ENCODE measurements at places on chromosomes 7 and 10.

- no peak for DNase-seq
These were observed 160.7 kb downstream of the ZEB1 start for GRCh38 chr10:31479752-31480151.

DNA sequence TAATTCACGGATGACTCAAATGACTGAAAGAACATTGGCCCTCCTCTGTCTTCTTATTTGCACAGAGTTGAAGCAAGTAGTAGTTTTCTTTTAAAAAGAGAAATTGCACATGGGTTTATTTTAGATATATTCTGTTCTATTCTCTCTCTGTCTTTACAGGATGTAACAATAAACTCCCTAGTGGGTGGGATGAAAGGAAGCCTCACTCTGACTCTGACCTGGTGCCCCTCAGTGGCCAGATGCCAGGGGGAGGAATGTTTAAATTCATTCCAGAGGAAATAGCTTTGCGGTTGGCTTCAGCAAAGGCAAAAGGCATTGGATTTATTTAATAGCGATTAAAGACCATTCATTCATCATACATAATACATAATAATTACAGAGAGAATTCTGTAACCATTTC is 156.4 kb upstream of the MTPN start:
- DNase-seq, result no peak

DNA sequence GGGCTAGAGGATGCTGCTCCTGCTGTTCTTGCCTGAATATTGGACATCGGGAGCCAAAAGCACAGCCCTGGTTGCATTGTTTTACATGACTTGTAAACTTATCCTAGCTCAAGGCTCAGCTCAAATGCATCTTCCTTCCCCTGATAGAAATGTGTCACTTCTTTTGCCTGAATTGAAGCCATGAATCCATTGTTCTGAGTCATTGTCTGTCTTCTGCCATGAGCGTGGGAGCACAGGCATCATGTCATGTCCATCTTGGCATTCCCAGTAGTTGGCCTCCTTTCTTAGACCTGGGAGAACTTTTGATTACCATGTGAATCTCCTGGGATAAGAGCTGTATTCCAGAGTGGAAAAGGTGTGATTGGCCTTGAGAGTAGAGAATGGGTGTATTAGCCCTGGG is 54.1 kb upstream of the OPN4 start:
- no peak for DNase-seq

DNA sequence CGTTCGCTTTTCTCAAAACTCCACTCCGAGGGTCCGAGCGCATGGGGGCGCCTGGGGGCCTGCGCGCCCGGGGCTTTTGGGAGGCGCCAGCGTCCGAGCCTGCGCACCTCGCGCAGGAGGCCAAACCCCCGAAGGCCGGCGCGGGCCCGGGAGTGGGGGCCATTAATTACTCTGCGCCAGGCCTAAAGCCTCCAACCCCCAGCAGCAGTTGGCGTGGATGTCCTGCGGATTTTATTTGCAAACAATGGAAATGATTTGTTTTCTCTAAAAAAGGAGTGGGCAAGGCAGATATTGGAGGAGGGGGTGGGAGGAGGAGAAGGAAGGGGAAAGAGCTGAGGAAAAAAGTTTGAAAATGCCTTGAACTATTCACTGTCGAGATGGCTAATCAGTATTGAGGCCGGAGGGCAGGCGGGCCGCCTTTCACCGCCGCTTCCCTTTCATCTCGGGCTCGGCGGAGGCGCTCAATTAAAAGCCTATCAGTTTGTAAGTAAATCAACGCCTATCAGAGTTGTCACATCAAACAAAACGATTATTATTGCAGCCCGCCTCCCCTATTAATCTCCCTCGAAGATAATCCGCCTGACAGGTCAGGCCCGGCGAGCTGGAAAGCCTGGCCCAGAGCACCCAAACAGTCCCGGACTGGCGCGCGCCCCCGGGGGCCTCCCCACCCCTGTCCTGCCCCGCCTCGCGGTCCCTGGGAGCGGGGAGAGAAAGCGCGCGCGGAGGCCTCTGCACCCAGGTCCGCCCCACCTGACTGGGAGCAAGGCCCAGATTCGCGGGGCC is 3.4 kb upstream of the ZNF503 start:
- no peak for DNase-seq

GRCh38 chr7:47782792-47783191 is 165.5 kb downstream of the PKD1L1 start:
- DNase-seq, result no peak

DNA sequence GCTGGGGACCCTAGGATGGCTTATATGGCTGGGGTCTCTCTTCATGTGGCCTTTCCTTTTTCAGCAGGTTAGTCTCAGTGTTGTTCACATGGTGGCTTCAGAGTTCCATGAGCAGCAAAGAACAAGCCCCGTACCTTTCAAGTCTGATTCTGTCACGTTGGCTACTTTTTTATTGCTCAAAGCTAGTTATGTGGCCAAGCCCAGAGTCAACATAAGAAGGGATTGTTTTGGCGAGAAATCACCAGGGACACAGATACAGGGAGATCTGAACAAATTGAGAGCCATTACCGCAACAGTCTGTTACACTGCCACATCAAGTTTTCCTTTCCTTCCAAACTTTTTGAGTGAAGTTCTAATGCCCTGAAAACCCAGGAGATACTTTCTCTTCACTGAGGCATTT is 770.5 kb downstream of the LRMDA start:
- DNase-seq, result no peak

DNA sequence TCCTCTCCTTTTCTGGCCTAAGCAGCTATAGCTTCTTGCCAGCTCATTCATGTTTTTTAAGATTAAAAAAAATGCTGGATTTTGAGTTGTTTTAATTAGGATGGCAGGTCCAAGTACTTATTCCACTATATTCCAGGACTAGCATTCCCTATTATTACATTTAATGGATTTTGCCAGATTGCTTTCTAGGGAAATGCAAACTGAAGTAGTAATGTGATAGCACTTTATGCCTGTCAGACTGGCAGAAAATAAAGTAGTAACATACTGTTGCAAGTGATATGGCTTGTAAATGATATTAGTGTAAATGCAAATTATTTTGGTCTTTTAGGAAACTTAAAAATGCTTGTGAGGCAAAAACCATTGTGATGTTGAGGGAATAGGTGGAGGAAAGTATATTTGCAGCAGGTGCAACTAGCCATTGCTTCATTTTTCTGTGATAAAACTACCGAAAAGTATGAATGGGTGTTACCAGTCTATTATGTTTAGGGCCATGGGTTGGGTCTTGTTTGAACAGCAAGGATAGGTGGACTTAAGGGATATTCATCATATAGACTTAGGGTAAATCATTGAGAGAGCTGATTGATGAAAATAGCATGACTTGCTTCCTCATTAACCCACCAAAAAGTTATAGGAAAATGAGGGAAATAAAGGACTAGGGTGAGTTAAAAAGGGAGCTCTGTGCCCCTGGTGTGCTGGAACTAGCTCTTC is 19.9 kb downstream of the ZNRF2 start:
- no peak for DNase-seq

DNA sequence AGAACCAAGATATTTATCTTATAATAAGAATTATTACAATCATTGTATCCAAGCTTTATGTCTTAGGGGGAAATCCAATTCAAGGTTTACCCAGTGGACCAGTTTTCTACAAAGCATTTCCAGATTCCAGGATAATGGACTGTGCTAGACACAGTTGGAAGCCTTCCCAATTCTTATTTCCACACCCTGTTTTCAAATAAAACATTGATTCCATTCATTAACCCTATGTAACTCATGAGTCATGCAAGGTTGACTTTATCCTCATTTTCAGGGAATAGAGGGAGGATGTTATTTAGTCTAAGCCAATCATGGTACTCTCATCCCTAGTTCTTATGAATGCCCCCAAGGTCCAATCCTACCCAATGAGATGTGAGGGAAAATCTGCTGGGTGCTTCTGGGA is 145.7 kb downstream of the RNLS start:
- no peak for DNase-seq

- no peak for DNase-seq
These were observed 34.3 kb downstream of the SBDS start for GRCh38 chr7:66961096-66961495.

DNA sequence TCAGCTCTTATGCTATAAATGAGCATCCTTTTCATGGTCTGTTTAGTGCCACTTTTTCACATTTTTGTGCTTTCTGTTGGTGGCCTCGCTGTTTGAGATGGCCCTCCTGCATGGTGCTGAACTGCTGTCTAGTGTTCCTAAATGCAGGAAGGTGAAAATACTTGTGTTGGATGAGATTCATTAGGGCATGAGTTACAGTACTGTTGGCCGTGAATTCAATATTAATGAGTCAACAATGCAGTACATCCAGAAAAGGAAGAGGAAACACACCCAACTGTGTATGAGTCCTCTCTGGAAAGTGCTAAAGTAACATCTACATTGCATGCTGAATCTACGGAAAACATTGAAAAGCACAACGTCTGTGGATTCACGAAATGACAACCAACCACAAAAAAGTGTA is 124.0 kb downstream of the HERPUD2 start:
- DNase-seq, result no peak

- DNase-seq, result no peak
These were observed 14.5 kb downstream of the PDGFA start for GRCh38 chr7:505171-505570.

- no peak for DNase-seq
These were observed 155.6 kb downstream of the SH3PXD2A start for GRCh38 chr10:103699611-103700435.

DNA sequence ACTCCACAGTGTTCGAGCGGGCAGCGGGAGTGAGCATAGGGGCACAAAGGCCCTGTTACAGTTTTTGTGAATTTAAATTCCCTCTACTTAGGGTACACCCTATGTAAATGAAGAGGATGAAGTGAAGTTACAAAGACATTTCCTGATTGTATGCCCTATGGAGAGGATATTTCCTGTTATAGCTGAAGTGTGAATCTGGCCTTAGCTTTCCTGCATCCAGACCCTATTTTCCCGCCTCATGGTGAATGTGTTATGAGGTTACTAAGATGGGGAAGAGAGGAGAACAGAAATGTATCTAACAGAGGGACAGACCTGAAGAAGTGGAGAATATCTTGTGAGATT is 37.8 kb upstream of the COMMD3 start:
- no peak for DNase-seq

- no peak for DNase-seq
These were observed 35.1 kb downstream of the AGR3 start for GRCh38 chr7:16846601-16847165.

- DNase-seq, result no peak
These were observed 178.7 kb downstream of the TNS3 start for GRCh38 chr7:47402941-47403866.

DNA sequence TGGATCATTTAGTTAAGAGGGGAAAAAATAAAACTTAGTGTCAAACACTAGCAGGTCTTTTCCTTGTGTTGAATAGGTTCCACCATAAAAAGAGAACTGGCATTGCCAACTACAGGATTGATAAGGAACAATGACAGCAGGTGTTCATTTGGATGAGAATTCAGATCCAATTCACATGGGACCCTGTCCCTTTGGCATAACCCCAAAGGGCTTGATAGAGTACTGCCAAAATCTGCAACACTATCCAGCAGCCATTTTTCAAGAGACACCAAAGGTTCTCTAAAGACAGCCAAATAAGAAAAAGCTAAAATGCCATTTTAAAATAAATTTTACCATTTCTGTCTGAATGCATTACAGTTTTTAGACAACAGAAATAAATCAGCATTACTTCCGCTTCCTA is 422.3 kb downstream of the DGKB start:
- no peak for DNase-seq

GRCh38 chr10:14724931-14725330 is 49.8 kb downstream of the FAM107B start:
- DNase-seq, result no peak

DNA sequence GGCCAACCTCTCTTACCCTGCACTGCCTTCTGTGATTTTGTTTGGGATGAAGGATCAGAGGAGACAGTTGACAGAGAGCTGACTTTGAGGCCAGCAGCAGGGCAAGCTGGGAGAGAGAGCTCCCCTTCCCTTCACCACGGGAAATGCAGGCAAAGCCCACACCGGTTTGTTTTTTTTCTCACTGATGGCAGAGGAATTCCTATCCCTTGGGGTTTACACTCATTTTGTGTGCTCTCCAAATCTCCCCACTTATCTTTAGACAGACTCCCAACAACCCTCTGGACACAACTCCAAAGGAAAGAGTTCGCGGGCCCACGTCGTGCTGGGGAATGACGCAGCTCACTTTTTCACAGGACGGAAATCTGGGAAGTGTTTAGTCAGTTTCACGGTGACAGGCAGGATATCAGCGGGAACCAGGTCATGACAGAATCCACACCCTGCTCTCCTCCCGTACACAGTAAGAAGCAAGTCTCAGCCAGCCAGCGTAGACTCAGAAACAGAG is 68.3 kb upstream of the FAM171A1 start:
- no peak for DNase-seq
